Transverse colon (tissue), 4 donors: ENCODE measurements at places on chromosomes 2 and 18. TPM values are rescaled to one million over a fixed set of nuclear protein-coding genes. Genes with fewer than 3 reads are reported as not detected.

DPP10 gene
- total RNA-seq, result 8.4 TPM

LHCGR gene
- total RNA-seq, result not detected

MC2R gene
- not detected for total RNA-seq

CD207 gene
- total RNA-seq, result not detected

TNFAIP6 gene
- total RNA-seq, result not detected

VPS54 gene
- total RNA-seq, result 27.6 TPM

CARF gene
- total RNA-seq, result 98.4 TPM

CXCR1 gene
- not detected for total RNA-seq

AMMECR1L gene
- 18.3 TPM for total RNA-seq

GRCh38 chr2:234978466-234979203 is 26.8 kb downstream of the SH3BP4 start:
- no peaks in the 10 kb centered on the region for H3K36me3 ChIP-seq
- peak; percentile 54 for DNase-seq
- no peak overlapping the region for H3K4me3 ChIP-seq
- H3K27me3 ChIP-seq, result no peaks in the 10 kb centered on the region

DNA sequence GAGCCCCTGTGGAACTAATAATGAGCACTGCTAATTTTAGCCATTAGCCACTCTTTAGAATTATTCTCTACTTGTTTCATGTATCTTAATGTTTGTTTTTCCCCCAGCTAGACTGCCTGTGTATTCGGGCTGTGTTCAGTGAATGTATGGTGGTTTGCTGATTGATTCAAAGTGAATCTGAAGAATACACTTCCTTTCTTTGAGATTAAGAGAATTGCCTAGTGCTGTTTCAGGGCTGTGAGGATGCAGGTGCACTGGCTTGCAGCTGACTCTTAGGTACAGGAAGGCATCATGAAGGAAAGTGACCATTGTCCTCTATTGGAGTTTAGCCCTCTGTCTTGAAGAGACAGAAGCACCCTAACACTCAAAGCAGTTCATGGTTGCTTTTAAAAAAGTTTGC is 138.7 kb downstream of the CERS6 start:
- H3K4me1 ChIP-seq, result no peaks in the 10 kb centered on the region
- H3K27ac ChIP-seq, result no peak overlapping the region
- H3K4me3 ChIP-seq, result no peak overlapping the region
- DNase-seq, result no peak
- no peaks in the 10 kb centered on the region for H3K36me3 ChIP-seq

DNA sequence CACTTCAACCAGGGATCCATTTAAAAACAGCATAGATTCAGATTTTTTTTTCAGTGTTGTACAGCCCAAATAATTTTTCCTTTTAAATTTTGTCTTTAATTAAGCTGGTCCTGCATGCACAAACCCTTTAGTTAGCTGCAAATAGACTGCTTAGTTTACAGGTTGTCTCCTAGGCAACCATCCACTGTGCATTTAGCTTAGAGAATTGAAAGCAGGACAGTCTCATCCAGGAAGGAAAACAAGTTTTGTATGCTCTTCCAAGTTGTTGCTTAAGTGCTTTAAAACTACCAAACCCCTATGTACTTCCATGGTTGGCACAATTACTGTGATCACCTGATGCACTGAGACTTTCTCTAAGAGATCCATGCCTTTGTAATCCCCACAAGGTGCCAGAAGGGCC is at the start of gene MAP3K19:
TSS of gene MAP3K19 (minus strand) at position 148 of the 400 bp plus-strand sequence. CDS start 22,800 bp downstream, outside the sequence.
- no peak within 1 kb of the TSS for H3K27ac ChIP-seq
- no peaks in the 10 kb centered on the region for H3K36me3 ChIP-seq
- H3K4me3 ChIP-seq, result no peak within 1 kb of the TSS
- peaks cover 3% of the 10 kb centered on the region for H3K4me1 ChIP-seq
- DNase-seq, result no peak

DNA sequence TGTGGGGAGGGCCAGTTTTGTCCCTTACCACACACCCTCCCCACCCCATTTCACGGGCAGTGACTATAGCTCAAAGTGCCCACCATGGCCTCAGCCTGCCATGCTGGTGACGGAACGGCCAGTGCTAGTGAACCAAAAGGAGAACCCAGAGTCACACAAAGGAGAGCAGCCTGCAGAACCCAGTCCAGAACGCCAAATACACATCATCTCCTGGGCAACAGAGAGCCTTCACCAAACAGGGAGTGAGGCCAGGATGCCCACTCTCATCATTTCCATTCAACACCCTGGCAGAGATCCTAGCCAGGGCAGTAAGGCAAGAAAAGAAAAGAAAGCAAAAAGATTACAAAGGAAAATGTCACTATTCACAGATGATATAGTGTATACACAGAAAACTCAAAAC is 38.3 kb downstream of the HDAC4 start:
- peaks cover 5% of the 10 kb centered on the region for H3K4me1 ChIP-seq
- no peaks in the 10 kb centered on the region for H3K36me3 ChIP-seq
- H3K4me3 ChIP-seq, result no peak overlapping the region
- H3K27ac ChIP-seq, result peak overlapping the region; percentile 66
- no peak for DNase-seq

DNA sequence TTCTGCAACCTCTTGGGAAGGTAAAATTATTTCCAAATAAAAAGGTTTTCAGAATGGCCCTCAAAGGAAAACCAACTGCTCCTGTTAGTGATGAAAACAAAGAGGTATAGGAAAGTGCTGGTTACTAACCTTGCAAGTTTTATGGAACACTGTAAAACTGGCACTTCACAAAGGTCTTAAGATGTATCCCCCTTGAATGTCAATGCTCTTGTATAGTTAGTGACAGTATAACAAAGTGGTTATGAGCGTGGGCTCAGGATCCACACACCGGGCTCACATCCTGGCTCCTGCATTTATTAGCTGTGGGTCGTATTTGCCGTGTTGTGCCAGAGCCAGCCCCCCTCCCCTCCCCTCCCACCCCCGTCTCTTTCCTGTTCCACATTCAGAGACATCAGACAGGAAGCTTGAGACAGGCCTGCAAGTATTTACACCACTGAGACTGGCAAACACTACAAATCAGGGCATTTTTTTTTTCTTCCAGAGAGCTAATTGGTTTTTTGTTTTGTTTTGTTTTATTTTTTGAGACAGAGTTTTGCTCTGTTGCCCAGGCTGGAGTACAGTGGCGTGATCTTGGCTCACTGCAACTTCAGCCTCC is 9.2 kb upstream of the DNPEP start:
- H3K4me1 ChIP-seq, result peaks cover 30% of the 10 kb centered on the region
- no peak overlapping the region for H3K27ac ChIP-seq
- H3K36me3 ChIP-seq, result no peaks in the 10 kb centered on the region
- DNase-seq, result no peak

DNA sequence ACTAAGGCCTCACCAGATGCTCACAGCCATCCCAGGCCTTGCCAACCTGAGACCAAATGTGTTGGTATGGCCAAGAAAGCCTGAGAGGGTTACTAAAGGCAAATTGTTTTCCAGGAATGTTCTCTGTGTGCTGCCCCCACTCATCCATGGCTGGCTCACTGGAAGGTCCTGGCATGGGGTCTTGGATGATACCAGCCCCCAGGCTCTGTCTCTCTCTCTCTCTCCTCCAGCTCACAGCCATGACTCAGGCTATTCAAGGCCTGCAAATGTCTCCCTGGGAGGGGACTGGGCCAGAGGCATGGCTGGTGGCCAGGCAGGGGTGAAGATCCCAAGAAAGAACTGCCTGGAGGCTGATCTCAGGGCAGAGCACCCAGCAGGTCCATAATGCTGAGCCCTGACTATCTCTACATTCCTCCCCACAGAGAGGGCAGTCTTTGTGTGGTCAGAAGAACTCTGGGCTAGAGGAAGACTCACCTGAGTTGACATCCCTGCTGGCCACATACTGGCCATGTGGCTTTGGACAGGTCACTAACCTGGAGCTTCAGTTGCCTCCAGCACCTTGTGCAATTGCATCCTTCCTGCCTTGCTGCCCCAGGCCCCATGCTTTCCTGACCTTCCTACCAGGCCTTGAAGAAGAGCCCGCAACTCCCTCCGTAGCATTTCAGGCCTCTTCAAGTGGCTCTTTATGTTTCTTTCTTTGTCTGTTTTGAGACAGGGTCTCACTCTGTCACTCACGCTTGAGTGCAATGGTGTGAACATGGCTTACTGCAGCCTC is 150.4 kb downstream of the ZFP36L2 start:
- H3K27ac ChIP-seq, result peak overlapping the region; percentile 68
- no peak overlapping the region for H3K4me3 ChIP-seq
- no peak for DNase-seq
- no peaks in the 10 kb centered on the region for H3K36me3 ChIP-seq
- H3K4me1 ChIP-seq, result peaks cover 14% of the 10 kb centered on the region
- H3K27me3 ChIP-seq, result no peaks in the 10 kb centered on the region

DNA sequence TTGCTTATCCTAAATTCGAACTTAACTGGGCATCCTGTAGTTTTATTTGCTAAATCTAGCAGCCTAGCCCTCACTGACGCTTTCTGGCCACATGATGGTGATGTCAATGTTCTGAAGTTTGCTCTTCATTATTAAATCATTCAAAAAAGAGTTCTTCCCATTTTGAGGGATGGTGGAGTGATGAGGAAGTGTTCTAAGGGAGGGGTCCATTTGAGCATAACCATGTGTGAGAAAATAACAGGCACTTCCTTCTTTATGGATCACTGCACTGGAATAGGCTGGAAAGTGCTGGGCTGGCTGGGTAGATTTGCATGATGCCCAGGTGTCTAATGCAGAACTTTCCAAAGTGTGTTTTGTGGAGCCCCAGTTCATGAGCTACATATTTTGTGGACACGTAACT is 74.2 kb downstream of the TNFRSF11A start:
- H3K27ac ChIP-seq, result no peak overlapping the region
- H3K27me3 ChIP-seq, result no peaks in the 10 kb centered on the region
- H3K4me1 ChIP-seq, result peaks cover 10% of the 10 kb centered on the region
- H3K36me3 ChIP-seq, result no peaks in the 10 kb centered on the region

DNA sequence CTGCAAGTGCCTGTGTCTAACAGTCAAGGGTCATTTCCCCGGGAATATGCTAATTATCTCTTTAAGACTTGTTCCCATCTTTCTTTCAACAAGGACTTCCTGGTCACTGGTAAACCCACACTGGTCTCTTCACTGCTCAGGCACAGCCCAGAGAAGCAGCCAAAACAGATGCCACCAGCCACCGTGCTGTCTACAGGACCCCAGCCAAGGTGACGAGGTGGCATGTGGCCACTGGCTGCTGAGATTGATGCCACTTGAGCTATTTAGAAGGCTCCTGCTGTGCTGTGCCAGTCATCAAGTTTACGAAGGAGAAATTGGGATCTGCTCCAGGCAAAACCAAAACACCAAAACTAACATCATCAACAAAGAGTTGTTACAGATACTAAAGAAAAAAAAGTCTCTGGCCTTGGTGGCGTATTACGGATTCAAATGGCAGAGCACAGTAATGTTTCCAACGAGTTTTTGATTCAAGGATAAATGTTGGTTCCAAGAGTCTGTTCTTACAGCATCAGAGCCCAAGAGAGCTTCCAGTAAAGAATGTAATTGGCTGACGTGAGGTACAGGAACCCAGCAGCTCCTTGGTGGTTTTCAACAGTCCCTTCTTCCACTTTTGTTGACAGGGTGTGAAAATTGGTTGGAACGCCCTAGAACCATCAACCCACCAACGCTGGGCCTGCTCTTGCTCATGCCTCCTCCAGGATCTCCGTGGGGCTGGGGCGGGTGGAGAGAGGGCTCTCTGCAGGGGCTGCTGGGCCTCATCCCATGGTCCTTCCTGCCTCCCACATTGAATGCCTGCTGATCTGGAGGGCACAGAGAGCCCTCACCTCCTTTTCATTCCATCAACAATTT is 63.7 kb upstream of the ZCCHC2 start:
- H3K27me3 ChIP-seq, result no peaks in the 10 kb centered on the region
- no peaks in the 10 kb centered on the region for H3K36me3 ChIP-seq
- no peak overlapping the region for H3K27ac ChIP-seq
- no peak for DNase-seq
